NCI-H774 (cell line): ENCODE measurements at places on chromosomes 7 and 10.

DNA sequence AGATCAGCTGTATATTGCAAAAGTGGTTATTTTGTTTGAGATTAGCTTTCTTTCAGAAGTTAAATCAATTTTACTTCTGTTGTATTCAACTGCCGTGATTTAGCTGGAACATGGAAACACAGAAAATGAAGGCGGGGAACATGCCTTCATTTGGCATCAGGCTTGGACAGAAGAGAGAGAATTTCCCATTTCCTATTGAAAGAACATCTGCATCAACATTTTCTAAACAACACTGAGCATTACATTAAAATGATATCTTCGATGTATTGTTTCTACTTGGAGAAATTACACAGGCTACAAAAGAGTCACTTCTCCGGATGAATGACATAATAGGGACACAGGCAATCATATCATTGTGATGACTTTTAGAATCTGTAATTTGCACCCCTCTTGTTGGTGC, 46.6 kb upstream of the KLF6 start:
- no peak for DNase-seq

DNA sequence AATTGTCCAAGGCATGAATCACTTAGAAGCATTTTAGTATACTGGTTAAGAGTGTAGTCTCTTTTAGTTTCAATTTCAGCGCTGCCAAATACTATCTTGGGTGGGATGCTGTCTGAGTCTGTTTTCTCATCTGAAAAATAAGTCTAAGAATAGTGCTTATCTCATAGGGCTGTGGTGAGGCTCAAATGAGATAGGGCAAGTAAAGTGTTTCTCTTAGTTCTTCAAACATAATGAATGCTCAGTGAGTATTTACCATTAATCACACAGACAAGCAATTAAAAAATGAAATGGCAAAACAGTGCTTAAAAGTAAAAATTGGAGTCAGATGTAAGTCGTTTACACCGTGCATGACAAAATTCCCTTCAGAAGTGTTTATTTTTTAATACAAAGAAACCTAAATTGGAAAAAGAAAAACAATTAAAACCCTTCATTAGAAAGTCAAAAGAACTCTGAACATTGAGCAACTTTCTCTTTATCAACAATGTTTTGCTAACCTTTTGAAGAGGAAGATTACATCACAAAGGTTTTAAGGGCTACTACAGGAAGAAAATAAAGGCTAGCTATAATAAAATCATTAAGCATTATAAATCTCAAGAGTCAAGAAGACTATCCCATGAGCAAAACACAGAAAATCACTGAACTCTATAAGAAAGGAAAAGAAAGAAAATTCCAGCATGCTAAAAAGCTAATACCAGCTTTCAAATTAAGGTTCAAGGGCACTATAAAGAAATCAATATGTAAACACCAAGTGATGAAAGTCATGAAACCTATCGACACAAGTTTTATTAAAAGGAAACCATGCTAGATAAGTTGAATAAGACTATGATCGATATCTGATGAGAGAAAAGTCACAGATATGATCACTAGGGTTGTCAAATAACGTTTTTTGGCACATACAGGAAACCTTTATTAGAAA, 45.6 kb upstream of the C1GALT1 start:
- peak; percentile 41 for DNase-seq

DNA sequence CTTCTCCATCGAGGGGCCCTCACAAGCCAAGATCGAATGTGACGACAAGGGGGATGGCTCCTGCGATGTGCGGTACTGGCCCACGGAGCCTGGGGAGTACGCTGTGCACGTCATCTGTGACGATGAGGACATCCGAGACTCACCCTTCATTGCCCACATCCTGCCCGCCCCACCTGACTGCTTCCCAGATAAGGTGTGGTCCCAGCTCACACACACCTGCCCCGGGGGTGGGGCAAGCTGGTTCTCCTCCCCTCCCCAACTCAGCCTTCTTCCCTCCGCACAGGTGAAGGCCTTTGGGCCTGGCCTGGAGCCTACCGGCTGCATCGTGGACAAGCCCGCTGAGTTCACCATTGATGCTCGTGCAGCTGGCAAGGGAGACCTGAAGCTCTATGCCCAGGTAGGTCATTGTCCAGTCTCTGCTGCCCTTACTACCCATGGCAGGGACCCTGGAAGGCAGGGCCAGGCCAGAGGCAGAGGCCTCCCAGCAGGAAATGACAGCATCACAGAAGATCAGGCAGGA, 11.0 kb downstream of the FLNC start:
- no peak for DNase-seq

DNA sequence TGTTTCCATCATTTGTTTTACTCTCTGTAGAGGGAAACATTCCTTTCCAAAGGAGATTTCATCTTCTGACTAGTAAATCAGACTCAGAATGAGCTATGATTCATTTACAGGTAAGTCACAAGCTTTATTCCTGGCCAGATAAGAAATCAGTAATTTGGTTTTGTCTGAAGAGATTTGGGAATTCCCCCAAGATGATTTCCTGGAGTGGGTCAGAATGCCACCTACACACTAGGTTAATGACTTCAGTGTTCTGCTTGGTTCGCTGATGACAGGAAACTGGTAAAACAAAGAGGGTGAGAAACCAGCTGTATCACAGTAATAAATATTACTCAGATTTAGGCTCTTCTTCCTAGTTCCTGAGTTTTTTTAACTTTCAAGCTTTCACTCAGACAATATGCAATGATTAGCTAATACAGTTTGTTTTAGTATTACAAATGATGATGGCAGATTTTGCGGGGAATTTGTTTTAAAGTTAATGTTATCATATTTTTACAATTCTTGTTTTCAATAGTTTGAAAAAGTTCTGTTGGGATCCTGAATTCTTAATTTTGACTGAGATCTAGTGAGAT, 8.3 kb upstream of the ASZ1 start:
- no peak for DNase-seq

GRCh38 chr7:123871998-123872867, 27.3 kb downstream of the HYAL4 start:
- peak; percentile 51 for DNase-seq
